Effector CD8-positive, alpha-beta T cell (primary cell): ENCODE measurements at places on chromosomes 16 and 17.

- DNase-seq, result no peak
Measured at GRCh38 chr16:89904606-89905510, 13.8 kb upstream of the MC1R start.

DNA sequence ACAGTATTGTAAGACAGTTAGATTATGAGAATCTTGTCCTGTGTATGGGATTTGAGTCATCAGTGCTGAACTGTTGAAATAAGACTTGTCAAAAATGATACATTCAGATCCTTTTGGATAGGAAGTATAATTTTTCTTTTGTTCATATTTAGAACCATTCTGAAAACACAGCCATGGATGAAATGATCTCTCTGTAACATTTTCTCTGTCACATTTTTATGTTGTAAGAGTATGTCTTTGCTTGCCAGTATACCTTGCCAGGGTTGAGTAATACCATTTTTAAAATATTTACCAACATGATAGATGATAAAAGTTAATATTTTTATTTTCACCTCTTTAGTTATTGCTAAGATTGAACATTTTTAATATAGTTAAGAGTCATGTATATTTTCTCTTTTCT lies 45.0 kb downstream of the NSRP1 start:
- DNase-seq, result no peak

DNA sequence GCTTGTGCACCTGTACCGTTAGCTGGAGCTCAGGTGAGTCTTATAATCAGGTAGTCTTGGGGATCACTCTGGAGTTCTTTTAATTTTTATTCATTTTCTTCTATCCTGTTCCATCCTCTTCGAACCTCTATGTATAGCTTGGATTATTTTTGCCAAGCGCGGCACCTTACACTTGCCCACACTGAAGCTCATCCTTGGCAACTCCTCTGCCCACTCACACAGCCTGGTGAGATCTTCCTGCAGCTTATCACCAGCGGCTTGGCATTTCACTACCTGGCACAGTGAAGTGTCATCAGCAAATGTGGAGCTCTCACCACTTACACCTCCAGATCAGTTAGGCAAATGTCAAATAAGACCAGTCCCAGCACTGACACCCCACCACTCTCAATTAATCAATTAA lies 116.7 kb downstream of the CACNG3 start:
- DNase-seq, result no peak

- DNase-seq, result no peak
Measured at GRCh38 chr16:88049561-88050545, 98.6 kb downstream of the BANP start.

- DNase-seq, result no peak
Measured at GRCh38 chr16:57151369-57151768, 34.5 kb downstream of the PSME3IP1 start.

DNA sequence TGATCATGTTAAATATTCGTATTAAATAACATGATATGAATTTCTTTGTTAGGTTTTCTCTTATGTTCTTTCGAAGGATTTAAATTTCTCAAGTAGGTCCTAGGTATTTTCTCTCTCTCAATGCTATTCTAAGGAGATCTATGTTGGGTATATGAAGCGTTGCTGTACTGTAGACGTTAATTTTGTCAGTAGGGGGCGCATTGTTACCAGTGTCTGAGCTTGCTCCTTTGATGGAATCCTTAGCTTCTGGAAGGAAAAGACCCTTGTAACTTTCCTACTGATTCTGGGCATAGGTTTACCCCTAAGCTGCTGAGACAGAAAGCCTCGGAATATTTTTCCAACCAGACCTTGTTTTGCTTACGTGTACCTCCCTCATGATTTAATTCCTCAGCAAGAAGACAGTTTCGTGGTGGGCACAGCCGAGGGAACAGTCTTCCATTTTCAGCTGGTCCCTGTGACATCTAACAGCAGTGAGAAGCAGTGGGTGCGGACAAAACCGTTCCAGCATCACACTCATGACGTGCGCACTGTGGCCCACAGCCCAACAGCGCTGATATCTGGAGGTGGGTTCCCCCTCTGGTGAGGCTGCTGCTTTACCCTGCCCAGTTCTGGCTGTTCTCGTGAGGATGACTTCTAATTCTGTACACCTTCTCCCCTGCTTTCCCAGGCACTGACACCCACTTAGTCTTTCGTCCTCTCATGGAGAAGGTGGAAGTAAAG lies 17.9 kb downstream of the UTP4 start:
- peak; percentile 11 for DNase-seq
